Gastroesophageal sphincter (tissue), 4 donors: ENCODE measurements at places on chromosomes 3 and 15. TPM values are rescaled to one million over a fixed set of nuclear protein-coding genes. Genes with fewer than 3 reads are reported as not detected.

The PP2D1 gene
- total RNA-seq: not detected

The RLBP1 gene
- not detected for total RNA-seq

The NLGN1 gene
- total RNA-seq: 24.4 TPM

The SLC15A2 gene
- 7.1 TPM for total RNA-seq

The PIK3R4 gene
- 40.2 TPM for total RNA-seq

The ZPLD1 gene
- not detected for total RNA-seq

The KNG1 gene
- not detected for total RNA-seq

The KCNMB3 gene
- total RNA-seq: 6.2 TPM
